8988T (cell line): ENCODE measurements at places on chromosomes 2 and 18.

- DNase-seq = no peak
Measured at GRCh38 chr2:201191132-201191875, 8.4 kb downstream of the CASP10 start.

- DNase-seq = no peak
Measured at GRCh38 chr18:26432651-26433424, 115.5 kb downstream of the KCTD1 start.

DNA sequence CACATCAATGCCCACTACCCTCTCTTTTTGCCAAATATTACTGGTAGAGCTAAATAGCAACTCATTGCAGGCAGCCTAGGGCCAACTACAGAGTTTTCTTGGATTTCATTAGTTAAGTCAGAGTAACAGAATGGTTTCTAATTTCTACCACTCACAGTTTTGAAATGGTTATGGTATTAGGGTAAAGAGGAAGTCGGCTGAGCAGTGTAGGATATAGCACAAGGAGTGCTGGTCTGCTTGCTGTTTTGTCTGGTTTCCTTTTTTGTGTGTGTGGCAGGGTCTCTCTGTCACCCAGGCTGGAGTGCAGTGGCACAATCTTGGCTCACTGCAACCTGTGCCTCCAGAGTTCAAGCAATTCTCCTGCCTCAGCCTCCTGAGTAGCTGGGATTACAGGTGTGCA, 289.2 kb upstream of the CCDC68 start:
- DNase-seq = no peak

GRCh38 chr2:233112329-233112728, 52.2 kb downstream of the INPP5D start:
- DNase-seq = no peak

GRCh38 chr2:111896576-111896975, 1.8 kb upstream of the MERTK start:
- no peak for DNase-seq

DNA sequence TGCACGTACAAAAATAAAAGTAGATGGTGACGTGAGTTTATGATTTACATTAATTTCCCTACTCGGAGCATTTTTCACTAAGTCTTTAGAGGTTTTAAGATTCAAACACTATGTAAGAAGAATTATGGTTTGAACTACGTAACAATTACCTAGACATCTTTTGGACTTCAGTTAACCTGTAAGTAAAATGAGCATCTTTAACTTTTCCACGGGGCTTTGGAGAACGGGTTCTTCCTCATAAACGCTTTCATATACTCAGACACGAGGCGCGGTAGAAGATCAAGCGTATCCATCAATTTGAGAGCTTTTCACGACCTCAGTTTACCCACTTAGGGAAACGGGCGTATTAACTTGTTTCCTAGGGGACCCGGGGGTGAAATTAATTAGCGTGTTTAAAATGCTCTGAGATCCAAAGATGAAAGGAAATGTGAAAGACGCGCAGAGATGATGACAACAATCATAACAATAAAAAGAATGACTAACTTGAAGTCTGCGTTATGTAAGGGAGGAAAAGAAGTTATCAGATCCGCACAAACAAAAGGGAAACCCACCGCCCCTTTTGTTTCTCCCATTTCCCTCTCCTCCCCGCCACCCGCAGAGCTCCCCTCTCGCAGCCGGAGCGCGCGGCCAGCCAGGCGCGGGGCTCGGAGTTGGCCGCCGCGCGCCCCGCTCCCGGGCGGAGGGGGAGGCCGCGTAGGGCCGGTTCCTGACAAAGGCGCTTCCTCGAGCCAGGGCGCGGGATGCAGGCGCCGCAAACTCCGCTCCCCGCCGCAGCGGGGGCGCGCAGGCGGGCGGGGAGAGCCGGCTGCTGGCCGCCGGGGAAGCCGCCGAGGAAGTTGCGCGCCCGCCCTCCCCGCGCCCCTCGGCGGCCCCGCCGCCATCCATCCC, 807 bp downstream of the PELI1 start:
- DNase-seq = no peak

GRCh38 chr2:55948176-55948923, 24.8 kb upstream of the EFEMP1 start:
- no peak for DNase-seq

GRCh38 chr2:161414042-161415033, 1.8 kb upstream of the TBR1 start:
- peak; percentile 76 for DNase-seq

DNA sequence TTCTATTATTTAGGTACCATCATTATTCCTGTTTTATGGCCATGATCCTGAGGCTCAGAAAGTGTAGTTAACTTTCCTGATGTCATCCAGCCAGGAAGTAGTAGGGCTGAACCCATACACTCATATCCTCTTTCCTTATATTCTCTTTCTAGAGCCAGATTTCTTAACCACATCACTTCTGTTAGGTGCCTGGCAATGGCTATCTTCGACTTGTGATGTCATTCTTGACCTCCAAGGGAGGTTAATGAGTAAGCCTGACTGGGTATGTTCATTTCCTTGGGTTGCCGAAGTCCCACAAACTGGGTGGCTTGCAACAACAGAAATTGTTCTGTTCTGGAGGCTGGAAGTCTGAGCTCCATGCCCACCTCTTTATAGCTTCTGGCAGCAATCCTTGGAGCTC, 43.4 kb downstream of the ITGB6 start:
- no peak for DNase-seq

DNA sequence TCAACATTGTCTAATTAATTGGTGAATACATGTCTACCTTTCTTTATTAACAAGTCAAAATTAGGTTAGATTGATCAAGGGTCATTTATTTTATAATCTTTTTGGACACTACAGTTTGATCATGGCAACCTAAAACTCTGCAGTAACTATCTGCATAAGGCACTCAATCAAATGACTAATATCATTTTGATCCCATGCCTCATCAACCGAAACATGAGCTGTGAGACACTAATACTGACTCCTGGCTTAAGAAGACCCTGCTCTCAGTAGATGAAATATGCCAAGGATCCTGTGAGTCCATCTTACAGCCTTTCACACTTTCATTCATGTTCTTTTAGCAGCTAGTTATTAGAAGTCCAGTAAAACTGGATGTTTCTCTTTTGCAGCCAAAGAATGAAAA, 169.4 kb upstream of the CAVIN2 start:
- DNase-seq = no peak

DNA sequence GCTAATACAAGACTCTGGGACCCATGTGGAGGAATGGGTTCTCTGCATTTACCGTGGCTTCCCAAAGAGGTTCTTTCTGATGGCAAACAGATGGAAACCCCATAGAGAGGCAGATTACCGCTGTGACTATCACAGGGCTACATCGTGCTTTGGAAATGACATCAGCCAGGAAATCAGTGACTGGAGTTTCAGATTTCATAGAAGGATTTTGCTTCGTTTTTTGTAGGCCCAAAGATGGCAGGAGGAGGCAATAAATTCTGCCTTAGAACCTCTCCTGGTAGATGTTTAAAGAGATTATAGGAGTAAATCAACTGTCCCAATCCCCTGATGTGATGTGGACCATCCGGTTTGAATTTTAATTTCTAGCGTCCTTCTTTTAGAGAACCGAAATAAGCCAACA, 214.1 kb downstream of the AGPS start:
- no peak for DNase-seq

DNA sequence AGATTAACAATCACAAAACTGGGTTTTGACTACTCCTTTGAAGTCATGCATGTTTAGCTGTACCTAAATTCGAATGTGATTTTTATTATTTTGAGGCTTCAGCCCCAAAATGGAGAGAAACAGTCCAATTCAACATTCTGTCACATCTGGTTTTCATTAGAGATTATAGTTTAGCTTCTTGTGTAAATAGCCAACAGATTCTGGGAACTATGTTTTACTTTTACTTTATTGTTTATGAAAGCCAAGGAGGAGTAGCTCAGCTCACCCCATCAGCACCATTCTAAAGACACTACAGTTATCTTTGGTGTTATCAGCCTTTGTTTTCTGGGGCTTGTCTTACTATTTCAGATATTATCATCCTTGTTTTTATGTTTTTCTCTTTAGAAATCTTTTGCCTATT, 465.0 kb upstream of the CWC22 start:
- no peak for DNase-seq

DNA sequence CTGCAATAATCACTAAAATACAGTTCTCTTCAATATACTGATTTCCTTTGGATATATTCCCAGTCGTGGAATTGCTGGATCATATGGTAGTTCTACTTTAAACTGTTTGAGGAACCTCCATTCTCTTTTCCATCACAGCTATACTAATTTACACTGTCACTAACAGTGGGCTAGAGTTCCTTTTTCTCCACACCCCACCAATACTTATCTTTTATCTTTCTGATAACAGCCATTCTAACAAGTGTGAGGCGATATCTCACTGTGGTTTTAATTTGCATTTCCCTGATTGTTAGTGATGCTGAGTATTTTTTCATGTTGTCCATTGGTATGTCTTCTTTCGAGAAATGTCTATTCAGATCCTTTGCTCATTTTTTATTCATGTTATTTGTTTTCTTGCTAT, 68.4 kb downstream of the CERKL start:
- no peak for DNase-seq

- peak; percentile 30 for DNase-seq
Measured at GRCh38 chr2:36650031-36650829, 46.3 kb upstream of the VIT start.

DNA sequence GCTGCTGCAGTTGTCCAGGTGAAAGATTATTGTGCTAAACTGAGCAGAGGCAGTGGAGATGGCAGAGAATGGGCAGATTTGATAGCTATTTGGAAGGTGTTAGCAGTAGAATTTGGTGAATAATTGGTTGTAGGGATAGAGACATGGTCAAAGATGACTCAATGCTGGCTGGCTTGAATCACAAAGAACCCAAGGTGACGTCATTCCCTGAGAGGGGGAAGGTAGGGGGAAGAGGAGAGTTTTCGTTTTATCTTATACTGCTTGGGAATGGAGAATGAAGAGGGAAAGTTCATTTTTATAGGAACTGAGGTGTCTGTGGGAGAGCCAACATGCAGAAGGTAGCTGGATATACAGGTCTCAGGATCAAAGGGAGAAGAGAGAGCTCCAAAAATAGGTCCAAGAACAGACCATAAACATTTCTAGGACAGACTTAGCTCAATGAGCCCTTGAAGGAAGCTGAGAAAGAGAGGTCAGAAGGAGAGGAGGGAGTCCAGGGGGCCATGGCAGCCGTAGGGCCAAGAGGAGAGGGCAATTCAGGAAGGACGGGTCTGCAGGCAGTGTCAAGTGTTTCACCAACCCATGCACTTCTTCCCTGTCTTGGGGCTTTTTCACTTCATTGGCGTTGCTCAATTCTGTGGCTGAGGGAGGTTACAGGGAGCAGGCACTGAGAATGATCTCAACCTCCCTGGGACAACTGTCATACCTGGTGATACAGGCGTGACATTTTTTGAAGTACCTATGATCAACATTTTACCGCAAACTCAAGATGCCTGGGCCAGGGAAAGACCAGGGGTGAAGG, 281.3 kb downstream of the TDRD15 start:
- no peak for DNase-seq

GRCh38 chr18:341102-341501, 73.3 kb upstream of the THOC1 start:
- no peak for DNase-seq

DNA sequence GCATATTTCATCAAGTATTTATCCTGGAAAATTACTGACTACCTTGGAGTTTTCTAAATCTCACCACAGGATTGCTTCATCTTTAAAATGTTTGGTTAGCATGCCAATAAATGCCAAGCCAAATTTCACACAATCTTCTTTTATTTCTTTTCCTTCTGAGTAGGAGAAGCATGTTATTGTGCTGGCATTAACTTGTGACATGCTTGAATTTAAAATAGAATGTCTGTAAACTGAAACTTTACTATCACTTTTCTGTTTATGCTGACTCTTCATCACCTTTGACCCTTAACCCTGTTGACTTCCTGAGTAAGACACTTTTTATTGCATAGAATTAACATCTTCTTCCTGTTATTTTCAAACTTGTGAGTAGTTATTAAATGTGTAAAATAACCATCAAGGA, 56.2 kb upstream of the LRRTM4 start:
- no peak for DNase-seq

DNA sequence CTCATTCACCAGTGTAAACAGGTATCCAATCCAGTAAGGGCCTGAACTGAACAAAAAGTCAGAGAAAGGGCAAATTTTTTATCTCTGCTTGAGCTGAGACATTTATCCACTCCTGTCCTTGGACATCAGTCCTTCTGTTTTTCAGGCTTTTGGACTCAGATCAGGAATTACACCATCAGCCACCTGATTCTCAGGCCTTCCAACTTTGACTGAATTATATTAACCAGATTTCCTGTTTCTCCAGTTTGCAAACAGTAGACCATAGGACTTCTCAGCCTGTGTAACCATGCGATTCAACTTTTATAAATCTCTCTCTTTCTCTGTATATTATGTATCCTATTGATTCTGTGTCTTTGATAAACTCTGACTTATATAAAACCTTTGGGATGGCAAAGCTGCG, 289.3 kb upstream of the CDH2 start:
- DNase-seq = no peak

- no peak for DNase-seq
Measured at GRCh38 chr2:133315280-133315679, 253.0 kb downstream of the NCKAP5 start.
